ENCODE measurements at places on chromosomes 6 and 20.

DNA sequence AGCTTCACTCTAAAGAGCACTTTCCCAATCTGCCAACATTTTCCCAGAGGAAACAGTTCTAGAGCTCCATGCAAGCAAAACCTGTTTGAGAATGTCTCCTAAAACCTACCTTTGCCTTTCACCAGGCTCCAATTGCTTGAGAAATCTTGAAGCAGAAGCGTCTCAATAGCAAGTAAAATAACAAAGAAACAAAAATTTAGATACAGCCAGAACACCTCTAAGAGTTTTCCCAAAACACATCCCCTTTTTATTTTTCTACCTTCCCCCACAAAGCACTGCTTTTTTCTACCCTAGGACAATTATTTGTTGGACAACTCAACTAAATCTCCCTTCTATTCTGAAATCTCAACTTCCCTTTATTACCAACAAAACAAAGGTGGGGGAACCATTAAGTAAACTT lies 3.6 kb downstream of the VGLL2 start:
- no peak for DNase-seq

- DNase-seq: no peak
Observed at GRCh38 chr6:96995903-96996302, 71.4 kb downstream of the KLHL32 start.

DNA sequence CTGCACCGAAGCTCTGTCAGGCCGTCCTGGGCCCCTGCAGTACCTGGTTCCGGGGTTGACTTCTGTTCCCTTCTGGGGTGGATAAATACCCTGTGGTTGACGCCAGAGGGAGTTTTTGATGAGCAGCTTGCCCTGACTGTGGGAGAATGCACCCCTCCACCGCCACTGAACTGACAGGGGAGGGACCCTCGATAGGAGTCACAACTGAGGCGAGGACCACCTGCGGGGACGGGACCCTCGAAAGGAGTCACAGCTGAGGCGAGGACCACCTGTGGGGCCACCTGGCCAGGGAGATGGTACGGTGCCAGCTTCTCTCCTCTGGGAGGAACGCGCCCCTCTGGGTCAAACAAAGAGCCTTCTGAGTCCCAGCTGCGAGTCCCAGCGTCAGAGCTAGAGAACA lies 100.1 kb upstream of the FRMD1 start:
- no peak for DNase-seq

DNA sequence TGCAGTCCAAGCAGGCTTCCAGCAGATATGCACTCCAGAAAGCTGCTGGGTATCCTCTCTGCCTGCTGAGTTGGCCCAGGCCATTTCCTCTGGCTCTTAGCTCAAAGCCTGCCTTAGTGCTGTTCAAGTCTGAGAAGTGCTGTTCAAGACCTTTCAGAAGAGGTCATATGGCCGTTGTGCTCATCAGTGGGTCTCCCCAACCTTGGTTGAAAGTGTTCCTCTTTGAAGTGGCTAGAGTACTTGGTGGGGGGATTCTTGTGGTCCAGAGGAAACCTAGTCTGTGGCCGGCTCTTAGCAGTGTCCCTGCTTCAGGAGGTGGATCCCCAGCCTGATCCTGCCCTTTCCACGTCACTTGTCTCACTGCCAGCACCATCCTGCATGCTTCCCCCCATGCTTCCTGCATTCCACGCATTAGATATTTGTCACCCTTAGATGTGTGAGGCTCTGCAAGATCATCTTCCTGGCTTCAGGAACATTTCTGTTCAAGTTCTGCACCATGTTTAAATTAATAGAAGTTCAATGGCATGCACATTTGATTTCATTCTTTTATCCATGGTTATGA lies 105.0 kb downstream of the FIG4 start:
- no peak for DNase-seq

DNA sequence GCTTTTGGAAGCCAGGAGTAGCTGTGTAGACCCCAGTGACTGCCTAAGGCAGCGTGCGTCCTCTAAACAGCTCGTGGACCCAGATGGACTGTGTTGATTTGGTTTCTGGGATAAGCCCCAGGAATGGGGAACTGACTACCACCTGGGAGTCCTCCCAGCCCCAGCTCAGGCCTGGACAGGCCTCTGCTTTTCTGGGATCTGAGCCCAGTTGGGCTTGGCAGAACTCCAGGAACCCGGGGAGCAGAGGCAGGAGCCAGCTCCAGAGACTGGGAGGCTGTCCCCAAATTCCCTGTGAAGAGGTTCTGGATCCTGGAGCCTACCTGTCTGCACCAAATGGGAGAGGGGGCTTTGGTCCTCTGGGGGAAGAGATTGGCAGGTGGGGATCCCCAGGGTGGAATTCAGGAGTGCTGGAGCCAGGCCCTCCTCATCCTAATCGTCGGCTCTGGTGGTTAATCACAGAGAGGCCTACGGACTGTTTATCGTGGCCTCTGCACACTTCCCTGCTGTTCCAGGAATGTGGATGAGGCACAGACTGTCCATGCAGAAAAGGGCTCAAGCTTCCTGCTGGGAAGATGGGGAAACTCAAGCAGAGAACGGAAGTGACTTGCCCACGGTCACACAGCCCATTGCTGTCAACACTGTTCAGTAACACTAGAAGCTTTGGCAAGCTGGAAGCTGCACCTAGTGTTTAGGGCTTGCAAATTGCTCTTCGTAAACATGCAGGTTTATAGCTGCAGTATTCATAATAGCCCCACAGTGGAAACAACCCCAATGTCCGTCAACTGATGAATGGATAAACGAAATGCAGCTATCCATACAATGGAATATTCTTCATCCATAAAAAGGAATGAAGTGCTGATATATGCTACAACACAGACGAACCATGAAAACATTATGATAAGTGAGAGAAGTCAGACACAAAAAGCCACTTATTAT lies 100.6 kb downstream of the KCNB1 start:
- no peak for DNase-seq

GRCh38 chr20:45940053-45940452 lies 5.6 kb downstream of the PCIF1 start:
- DNase-seq: no peak

GRCh38 chr6:44225579-44226325 lies 2.4 kb downstream of the SLC29A1 start:
- no peak for DNase-seq

DNA sequence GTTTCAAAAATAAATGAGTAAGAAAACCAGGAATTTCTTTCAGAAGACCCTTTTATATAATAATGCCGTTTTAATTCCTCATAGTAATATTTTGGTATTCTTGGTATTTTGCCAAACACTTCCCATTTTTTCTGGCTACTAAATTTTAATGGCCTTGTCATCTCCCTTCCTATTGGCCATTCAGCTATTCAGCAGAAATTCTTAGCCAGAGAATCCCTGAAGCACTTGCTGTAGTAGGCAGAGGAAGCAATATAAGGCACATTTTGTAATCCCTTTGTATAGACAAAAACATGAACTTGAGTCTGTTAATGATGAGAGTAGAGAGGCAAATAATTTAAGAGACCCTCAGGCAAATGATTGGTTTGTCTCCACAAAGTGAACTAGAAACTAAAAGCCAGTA lies 118.4 kb upstream of the LAMP5 start:
- DNase-seq: no peak

All from activated CD4-positive, CD25-positive, alpha-beta regulatory T cell (primary cell).